ENCODE measurements at places on chromosomes 7 and 10.

GRCh38 chr10:49505076-49505475 lies 33.8 kb downstream of the ERCC6 start:
- no peak for DNase-seq

- no peak for DNase-seq
Observed at GRCh38 chr10:59073456-59074053, 102.9 kb upstream of the PHYHIPL start.

DNA sequence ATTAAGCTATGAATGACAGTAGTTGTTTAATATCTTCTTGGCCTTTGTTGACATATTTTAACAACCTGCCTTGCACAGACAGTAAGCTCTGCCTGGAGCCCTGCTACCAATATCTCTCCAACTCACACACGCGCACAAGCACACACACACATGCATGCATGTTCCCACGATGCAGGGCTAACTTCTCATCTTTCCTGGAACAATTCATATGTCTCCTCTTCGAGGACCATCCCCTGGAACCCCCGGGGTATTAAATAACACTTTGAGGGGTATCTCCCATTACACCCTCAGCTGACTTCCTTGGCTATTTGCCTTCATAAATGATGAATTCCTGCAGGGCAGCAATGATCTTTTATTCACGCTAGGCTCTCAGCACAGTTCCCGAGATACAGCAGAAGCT lies 258.0 kb downstream of the TRIL start:
- no peak for DNase-seq

DNA sequence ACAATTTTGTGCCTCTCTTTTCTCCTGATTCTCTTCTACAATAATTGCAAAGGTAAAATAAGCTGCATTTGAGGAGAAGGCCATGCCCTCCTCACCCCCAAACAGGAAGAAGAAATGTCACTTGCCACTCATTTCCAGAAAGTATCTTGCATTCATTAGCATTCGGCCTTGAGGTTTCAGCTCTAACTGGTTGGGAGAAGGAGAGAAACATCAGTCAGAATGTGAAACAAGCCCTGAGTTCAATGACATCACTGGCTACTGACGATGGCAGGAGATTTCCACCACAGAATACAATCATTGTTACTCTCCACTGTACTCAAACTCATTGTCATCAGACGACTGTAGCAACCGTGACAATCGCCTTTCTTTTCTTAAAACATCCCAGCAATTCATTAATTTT lies 72.8 kb downstream of the PRKCQ start:
- no peak for DNase-seq

DNA sequence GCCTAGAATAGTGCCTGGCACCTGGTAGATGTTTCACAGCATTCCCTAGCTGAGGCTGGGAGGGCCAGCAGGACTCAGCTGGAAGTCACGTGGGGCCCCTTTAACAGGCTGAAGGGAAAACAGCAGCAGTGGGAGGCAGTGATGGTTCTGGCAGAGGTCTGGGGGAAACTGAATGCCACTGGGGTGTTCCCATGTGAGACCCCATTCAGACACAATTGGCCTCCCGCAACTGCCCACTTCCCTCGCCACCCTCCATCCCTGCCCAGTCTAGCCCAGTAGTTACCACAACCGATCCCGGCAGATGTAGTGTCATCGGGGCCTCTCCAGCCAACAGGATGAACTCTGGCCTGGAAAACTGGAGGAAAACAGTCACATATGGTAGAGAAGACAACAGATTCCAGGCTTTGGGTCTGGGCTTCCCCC lies 38.3 kb downstream of the FRMPD2 start:
- no peak for DNase-seq

GRCh38 chr10:16947069-16947468 lies 129.8 kb upstream of the RSU1 start:
- no peak for DNase-seq

DNA sequence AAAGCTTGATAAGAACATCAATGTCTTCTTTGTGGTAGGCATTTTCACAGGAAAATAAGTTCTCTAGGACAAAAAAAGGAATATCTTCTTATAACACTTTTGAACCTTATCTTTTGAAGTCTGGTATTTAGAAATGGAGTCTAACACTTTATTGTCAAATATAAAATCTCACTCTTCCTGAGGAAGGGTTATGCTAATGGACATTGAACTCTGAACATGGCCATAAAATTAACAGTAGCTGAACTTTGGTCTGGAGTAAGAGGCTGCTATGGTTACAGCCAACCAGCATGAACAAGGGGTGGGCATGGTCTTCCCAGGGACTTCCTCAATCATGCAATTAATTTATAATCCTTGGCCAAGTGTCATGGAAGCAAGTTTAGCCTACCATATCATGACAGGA lies at the start of gene CLRN3:
TSS of gene CLRN3 (minus strand) at position 199 of the 400 bp plus-strand sequence. CDS start at position 42, 157 bp downstream.
- no peak for DNase-seq

GRCh38 chr7:79459381-79459780 lies 5.9 kb upstream of the MAGI2 start:
- no peak for DNase-seq

DNA sequence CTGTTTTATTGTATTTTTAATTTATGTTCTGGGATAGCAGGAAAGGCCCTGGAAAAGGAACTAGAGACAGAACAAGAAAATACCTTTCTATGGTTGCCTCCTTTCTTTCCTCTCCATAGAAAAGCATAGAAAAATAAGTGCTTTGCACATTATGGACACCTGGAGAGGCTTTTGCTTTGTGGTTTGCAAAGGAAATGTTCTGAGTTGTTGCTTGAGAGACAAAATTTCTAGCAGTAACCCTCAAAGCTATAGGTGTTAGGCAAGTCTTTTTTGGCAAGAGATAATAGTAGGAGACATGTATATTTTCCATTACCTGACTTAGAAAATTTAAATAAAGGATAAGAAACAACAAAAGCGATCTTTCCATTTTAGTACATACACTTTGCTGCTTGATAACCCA lies 378.6 kb upstream of the PRKCQ start:
- DNase-seq, result no peak

GRCh38 chr10:127338399-127339110 lies 142.2 kb upstream of the INSYN2A start:
- no peak for DNase-seq

GRCh38 chr10:154348-154747 lies 19.1 kb downstream of the ZMYND11 start:
- DNase-seq, result no peak

GRCh38 chr7:35878351-35878750 lies 77.5 kb downstream of the SEPTIN7 start:
- peak; percentile 2 for DNase-seq

- DNase-seq, result no peak
Observed at GRCh38 chr7:132683896-132684690, 107.8 kb upstream of the PLXNA4 start.

DNA sequence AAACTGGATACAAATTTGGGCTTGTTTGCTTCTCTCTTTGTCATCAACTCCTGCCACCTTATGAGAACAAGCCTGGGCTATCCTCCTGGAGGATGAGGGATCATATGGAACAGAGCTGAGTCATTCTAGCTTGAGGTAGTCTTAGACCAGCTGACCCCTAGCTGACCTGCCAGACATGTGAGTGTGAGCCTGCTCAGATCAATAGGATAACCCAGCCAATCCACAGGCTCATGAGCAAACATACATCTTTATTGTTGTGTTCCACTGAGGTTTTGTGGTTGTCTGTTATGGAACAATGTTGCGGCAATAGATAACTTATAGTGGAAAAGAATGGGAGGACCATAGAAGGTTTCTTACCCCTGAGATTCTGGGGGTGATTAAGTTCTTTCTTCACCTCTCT lies 54.5 kb upstream of the FAM180A start:
- no peak for DNase-seq

DNA sequence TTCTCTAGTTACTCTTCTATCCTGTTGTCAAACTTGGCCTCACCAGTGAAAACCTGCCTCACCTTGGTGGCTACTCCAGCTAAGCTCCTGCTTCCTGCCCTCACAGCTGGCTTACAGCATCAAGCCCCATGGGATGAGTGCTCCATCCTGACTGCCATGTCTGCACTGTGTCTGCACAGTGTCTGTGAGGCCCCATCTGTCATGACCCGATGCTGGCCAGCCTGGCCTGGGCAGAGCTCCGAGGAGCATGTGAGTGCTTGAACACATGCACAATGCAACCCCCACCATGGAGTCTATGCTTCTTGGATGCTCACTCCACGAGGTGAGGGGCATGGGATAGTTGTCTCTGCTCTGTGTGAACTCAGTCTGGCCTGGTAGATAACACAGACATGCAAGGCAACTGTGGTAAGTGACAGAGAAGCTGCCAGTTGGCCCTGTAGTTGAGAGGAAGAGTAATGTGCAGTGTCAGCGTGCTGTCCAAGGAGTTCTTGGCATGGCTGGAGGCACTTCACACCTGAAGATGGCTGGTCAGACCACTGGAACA lies 207.1 kb upstream of the ZNF32 start:
- DNase-seq, result no peak

DNA sequence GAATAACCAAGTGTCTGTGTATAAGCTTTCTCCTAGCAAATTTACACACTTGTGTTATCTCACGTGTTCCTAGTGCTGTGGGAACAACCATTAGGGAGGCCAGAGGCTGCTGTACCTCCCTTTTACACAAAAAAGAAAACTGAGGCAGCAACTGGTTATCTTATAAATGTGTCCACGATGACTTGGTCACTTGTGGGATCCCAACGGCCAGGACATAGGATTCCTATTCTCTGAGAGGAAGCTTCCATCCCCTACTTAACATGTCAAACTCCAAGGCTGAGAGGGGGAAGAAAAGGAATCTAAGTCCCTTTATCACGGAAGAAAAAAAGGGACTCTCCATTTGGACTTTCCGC lies 484 bp downstream of the ZNF438 start:
- DNase-seq, result no peak

GRCh38 chr10:71854031-71854430 lies 3.0 kb upstream of the PSAP start:
- no peak for DNase-seq

DNA sequence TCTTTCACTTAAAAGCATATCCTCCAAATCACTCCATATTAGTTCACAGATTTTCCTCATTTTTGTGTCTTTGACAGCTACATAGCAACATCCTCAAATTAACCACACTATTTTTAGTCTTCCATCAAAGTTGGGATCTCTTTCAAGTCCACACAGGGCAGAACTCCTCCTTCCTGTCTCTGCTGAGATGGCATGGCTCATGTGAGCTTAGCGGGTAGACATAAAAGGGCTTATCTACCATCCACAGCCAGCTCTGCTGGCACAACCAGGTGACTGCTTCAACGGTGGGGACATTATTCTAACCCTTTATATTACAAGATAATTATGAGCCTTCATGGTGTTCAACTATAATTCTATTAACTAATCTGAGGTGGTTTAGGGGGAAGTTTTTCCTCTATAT lies 35.5 kb downstream of the ICA1 start:
- DNase-seq, result no peak

DNA sequence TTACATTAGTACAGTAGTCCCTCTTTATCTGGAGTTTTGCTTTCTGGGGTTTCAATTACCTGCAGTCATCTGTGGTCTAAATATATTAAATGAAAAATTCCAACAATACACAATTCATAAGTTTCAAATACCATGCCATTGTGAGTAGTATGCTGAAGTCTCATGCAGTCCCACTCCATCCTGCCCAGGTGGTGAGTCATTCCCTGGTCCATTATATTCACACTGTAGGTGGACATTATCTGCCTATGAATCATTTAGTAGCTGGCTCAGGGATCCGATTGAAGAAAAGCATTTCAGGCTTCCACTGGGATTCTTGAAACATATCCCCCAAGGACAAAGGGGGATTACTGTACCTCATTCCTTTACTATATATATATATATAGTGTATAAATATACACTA lies 298.2 kb upstream of the GALNT17 start:
- DNase-seq, result no peak

GRCh38 chr7:104900525-104901239 lies 113.3 kb upstream of the KMT2E start:
- DNase-seq, result no peak

GRCh38 chr10:96910488-96911395 lies 78.6 kb downstream of the LCOR start:
- peak; percentile 36 for DNase-seq

DNA sequence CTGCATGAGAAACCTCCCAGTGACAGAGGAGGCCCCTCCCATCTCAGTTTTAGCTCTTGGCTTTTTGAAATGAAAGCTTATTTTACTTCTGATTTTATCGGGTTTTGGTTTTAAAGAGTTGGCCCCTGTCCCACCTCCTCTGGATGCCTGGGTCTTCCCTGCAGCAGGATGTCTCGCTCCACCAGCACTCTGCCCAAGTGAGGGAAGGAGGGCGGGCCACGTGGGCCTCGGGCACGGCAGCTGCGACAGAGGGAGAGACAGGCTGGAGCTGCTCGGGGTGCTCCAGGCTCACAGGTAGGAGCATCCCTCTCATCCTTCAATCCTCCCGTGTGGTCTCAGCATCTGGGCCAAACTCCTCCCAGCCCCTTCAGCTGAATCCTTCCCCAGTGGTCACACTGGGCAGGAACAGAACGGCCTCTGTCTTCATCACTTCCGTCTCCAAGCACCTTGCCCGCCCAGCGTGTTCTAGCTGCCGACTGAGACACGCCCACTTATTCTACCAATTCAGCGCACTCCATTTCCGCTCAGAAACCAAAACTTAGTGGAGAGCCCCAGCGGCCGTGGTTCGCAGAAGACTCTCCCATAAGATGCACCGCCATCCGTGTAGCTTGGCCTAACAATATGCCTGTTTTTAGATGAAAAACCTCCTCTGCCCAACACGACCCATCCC lies 222.9 kb downstream of the GLRX3 start:
- DNase-seq, result no peak

DNA sequence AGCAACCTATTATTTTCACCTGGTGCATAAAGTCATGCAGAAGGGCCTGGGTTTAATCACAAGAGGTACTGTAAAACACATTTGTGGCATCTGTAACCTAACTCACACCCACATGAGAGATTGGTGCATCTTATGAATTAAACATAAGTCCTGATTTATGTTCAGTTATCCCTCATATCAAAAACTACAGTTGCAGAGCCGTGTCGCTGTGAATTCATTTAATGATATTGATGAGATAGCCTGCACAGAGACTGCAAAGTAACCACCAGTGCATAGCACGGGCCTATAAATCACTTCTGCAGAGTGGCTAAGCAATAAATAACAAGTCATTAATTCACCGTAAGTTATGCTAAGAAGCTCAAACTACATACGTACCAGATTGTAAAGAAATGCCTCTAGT lies 178.2 kb downstream of the RELN start:
- DNase-seq, result no peak

- DNase-seq, result no peak
Observed at GRCh38 chr10:15510963-15511362, 139.9 kb upstream of the FAM171A1 start.

- DNase-seq, result no peak
Observed at GRCh38 chr10:111593578-111593977, 516.7 kb downstream of the ADRA2A start.

DNA sequence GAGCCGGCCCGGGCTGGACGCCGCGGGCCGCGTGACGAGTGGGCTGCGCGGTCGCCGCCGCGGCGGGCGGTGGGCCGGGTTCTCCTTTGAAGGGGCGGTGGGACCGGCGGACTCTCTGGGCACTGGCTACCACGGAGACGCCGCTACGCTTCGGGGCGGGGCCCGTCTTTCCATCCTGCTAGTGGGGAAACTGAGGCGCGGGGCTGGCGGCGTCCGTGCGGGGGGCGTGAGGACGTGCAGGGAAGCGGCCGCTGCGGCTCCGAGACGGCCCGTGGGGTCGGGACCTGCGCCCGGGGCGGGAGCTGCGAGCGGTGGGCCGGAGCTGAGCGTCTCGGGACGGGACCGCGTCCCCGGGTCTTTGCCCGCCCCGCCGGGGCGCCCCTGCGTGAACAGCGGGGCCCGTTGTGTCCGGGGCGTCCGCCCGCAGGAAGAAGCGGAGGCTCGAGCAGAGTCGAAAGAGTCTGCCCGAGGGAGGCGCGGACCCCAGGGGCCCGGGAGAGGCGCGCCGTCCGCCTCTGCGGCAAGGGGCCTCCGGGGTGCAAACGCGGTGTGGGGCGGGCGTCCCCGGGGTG lies 548 bp upstream of the BNIP3 start:
- DNase-seq, result no peak

- DNase-seq, result peak; percentile 36
Observed at GRCh38 chr7:41046221-41046761, 656.6 kb downstream of the INHBA start.

Data from hepatic stellate cell (primary cell).